ENCODE measurements at places on chromosomes 5 and 9.
A peak's percentile ranks its signal among the peaks of the same experiment; 100 is the strongest.

- DNase-seq = no peak
Measured at GRCh38 chr5:167709625-167710024, 581.8 kb upstream of the WWC1 start.

DNA sequence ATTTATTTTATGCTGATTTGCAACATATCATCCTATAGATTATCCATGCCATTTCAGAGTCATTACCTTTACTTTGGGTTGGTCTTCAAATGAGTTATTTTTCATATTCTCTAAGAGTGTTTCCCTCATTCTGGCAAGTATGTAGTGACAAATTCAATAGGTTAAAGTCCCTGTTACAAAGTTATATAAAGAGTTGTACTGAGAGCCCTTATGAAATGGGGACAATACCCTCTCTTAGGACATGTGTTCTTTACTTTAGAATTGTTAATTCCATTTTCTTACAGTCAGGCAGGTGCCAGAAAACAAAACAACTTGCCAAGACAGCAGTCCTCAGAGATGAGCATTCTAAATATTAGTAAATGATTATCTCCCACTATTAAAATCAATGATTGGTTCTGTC, 6.0 kb downstream of the ALDH1A1 start:
- no peak for DNase-seq

DNA sequence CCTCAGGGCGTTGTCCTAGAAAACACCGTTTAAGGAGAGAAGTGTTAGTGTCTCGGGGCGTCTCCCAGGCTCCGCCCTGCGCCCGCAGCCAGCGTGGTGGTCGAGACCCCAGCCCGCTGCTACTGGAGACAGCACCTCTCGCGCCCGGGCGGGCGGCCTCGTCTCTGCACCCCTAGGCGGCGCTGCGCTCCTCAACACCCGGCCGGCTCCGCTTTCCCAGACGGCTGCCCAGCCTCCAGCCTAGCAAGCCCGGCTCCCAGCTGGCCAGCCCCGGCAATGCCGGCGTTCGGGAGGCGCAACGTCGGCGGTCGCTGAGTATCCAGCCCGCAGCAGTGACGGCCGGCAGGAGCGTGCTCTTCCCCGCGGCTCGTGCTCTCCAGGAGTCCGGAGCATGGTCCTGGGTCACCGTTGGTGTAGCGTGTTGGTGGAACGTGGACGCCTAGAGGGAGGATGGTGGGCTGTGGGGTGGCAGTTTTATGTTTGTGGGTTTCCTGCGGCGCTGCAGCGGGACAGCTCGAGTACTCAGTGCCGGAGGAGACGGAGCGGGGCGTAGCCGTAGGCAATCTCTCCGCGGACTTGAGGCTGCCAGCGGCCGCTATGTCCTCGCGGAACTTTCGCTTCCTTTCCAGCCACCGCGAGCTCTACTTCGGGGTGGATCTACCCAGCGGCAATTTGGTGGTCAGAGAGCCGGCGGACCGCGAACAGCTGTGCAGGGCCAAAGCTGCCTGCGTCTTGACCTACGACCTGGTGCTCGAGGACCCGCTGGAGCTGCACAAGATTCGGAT, 536 bp downstream of the PCDHAC1 start:
- DNase-seq = peak; percentile 44

- no peak for DNase-seq
Measured at GRCh38 chr9:87069690-87070089, 122.4 kb upstream of the GAS1 start.

GRCh38 chr5:55370291-55370925, 62.6 kb downstream of the MTREX start:
- no peak for DNase-seq

GRCh38 chr9:137390553-137391410, 32.2 kb downstream of the EXD3 start:
- DNase-seq = no peak

DNA sequence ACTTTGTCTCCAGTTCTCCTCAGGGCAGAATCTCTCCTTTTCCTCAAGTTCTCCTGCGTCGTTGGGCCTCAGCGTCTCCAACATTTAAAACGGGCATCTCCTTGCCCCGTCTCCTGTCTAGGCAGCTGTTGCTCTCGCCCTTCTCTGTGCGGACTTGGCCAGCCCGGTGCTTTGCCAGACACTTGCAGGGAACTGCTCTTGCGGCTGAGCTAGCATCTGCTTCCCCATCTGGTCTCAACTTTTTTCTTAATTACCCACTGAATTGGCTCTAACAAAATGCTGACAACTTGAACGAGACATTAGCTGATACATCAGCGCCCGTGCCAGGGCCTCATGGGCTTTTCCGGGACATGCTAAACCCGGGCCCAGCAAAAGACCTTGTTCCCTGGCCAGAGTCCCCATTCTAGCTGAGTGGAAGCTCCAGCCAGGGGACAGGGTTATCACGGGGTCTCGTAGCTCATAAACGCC, 25.1 kb downstream of the ZNF618 start:
- no peak for DNase-seq

DNA sequence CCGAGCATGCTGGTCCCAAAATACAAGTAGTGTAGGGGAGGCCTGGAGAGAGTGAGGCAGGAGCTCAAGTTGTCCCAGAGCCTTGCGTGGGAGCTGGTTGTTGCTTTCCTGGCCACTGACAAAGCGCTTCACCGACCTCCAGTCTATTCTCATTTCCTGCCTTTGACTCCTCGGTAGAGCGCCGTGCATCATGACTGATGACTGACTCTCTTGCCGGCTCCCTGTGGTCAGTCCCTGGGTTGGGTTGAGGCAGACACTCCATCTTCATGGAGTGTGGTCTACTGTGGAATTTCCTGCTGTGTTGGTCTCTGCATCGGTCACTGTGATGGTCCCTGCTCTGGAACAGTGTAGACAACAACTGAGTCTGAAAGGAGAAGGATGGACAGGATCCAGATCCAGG, 175.1 kb upstream of the S1PR3 start:
- DNase-seq = no peak

- peak; percentile 14 for DNase-seq
Measured at GRCh38 chr5:36723912-36724311, 117.5 kb downstream of the SLC1A3 start.

DNA sequence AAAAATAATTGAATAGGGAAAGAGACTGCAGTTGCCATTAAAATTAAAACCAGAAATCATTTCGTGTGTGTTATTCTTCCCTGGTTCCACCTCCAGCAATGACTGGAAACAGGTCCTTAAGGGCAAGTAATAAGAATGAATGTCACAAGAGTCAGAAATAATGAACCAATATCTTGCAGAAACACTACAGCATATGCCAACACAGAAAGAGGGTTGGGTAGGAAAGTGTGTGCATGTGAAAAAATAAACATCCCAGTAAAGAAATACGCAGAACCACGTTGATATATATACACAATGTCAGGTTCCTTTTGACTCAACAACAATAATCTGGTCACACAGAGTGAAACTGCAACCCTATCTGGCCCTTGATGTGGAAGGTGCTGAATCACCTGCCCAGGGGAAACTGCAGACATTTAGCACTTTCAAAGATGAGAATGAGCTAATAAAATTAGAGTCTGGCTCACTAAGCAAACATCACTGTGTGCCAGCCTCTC, 15.0 kb downstream of the HMHB1 start:
- DNase-seq = peak; percentile 14

- DNase-seq = no peak
Measured at GRCh38 chr5:157381746-157382145, 78.3 kb upstream of the NIPAL4 start.

DNA sequence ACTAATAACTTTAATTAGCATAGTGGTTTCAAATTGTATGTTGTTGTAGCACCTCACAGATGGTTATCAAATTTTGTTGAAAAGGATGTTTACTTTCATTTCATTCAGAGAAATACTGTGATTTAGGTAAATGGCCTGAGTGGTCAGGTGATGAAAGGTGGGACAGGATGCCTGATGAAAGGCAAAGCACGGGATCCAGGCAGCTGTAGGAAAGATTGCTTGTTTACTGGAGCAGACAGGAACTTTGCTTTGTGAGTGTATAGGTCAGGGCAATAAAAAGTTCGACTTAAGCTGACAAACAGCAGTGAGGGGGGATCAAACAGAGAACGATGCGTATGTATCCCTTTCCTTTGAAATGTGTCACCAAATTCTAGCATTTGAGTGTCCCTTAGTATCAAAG, 19.0 kb downstream of the KIAA1958 start:
- no peak for DNase-seq

DNA sequence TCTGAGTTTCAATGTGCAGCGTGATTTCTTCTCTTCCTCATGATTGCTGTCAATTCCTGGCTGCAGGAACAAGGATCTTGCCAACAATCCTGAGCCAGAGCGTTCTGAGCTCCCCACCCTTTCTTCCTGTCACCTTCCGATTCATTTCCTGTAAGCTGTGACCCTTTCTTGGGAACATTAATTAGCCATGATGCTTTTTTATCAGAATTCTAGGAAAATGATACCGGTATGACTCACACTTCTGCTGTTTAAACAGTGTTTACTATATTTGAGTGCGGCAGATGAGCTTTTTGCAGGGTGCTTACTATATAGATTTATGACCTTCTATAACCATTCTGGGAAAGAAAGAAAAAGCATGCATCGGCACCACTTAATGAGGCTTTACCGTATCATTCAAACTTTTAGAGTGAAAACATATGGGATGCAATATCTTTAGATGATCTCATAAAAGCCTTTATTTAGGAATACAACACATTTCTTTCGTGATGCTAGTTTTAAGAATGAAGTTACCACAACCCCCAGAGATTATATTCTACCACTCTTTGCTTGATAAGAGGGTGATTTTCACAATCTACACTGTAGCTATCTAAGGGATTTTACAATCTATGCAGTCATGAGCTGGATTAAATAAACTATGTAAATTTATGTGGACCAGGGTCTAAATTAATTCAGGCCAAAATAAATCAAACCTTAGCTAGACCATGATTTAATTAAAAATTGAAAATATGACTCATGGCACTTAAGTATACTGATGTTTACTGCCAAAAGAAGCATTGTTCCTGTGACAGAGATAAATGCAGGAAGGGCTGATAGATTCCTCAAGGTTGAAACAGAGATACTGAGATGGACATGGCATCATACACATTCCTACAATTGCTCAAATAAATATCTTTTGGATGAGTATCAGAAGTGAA, 38.0 kb upstream of the OSMR start:
- no peak for DNase-seq

All from stimulated activated naive CD8-positive, alpha-beta T cell treated with anti-CD3 and anti-CD28 coated beads, Interleukin-15, Interleukin-2, amounts not matched to agents 100 U/mL and 50 U/mL, for 24 hours (primary cell).